Heart right ventricle (tissue), 16 donors: ENCODE measurements at places on chromosomes 5 and 9. TPM values are rescaled to one million over a fixed set of nuclear protein-coding genes. Genes with fewer than 3 reads are reported as not detected.

DNA sequence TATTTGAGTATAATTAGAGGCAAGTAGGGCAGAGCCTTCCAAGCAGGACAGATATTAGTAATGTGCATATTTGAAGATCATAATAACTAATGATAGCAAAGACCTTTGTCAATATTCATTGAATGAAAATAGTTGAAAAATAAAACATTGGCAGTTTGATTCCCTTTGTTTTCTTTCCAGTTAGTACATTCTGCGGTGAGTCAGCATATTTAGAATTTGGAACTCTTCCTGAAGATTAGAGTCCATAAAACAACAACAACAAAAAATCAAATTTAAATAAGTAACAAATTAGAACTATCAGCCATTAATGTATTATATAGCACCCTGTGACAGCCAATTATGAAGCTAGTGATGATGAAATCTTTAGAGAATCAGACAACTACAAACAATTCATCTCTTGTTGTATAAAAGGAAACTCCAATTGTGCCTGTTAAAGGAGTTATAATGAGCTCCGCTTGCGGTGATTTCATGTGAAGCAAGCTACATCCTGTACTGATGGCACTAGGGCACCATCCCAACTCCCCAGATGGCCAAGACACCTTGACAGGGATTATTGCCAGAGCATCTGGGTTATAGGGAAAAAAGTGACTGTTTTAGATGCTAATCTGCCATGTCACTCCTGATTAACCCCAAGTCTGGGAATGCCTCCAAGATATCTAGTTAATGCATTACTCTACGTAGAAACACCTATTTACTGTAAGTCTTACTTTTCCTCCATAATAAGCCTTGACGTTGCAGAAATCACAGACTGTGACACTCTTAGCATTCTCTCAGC is 6.8 kb downstream of the IFNA8 start:
- no peak for DNase-seq

DNA sequence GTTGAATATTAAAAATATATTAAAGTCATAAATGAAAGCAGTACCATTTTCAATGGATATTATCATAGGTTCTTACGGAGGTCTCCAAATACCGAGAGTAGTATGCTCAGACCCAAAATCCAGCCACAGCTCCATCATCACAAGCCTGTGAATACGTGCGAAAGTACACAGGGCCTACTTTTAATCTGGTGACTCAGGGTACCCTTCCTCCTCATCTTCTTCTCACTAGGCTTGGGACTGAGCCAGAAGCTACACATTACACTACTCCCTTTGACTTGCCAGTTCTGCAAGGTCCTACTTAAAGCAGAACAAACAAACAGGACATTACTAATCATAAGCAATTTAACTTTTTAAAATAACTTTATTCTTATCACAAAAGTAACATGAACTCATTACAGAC is 7.6 kb upstream of the RIC1 start:
- DNase-seq: no peak

- DNase-seq: no peak
Measured at GRCh38 chr5:61811052-61811451, 479.0 kb downstream of the ZSWIM6 start.

- no peak for DNase-seq
Measured at GRCh38 chr5:33438996-33439395, 1.8 kb upstream of the TARS1 start.

DNA sequence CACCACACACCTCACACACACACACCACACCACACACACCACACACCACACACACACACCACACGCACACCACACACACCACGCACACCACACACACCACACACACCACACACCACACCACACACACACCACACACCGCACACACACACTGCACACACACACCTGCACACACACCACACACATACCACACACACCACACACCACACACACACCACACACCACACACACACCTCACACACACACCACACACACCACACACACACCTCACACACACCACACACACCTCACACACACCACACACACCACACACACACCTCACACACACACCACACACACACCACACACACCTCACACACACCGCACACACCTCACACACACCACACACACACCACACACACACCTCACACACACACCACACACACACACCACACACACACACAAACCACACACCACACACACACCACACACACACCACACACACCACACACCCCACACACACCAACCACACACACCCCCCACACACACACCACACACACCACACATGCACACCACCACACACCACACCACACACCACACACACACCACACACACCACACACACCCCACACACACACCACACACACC is 73.7 kb downstream of the ARHGEF37 start:
- no peak for DNase-seq

Gene MAMDC2
- 6.5 TPM for polyA plus RNA-seq

GRCh38 chr5:2757563-2758351 is 6.3 kb upstream of the IRX2 start:
- DNase-seq: no peak

Gene FST
- 6.3 TPM for polyA plus RNA-seq

DNA sequence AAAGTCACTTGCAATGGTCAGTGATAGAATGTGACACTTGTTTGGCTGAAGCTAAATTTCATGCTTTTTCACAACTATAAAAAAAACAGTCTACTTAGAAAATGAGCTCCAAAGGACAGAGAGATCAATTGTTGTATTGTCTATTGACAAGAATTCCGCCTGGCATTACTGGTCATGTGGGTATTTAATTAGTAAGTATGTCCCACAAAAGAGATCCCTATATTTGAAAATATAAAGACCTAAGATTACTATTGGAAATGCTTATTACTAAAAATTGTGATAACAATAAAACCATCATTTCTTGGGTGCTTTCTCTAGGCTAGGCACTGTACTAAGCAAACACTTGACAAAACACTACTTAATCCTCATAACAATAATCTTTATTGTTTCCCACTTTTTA is 745.2 kb upstream of the C9orf72 start:
- DNase-seq: no peak

DNA sequence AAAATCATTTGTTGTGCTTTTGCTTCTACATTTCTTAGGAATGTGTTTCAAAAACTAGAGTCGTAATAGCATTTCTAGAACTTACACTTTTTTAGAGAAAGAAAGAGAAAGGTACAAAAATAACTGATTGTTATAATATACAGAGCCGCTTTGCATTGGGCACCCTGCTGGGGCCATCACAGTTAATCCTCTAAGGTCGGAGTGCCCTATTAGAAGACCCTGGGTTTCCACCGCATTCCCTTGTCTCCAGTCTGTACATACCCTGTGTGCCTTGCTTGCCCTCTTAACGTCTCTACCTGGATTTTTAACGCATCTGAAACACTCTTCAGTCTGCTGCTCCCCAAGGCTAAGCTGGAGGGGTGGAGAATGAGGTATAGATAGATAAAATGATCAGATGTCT is 1.3 kb downstream of the MARVELD2 start:
- DNase-seq: no peak

DNA sequence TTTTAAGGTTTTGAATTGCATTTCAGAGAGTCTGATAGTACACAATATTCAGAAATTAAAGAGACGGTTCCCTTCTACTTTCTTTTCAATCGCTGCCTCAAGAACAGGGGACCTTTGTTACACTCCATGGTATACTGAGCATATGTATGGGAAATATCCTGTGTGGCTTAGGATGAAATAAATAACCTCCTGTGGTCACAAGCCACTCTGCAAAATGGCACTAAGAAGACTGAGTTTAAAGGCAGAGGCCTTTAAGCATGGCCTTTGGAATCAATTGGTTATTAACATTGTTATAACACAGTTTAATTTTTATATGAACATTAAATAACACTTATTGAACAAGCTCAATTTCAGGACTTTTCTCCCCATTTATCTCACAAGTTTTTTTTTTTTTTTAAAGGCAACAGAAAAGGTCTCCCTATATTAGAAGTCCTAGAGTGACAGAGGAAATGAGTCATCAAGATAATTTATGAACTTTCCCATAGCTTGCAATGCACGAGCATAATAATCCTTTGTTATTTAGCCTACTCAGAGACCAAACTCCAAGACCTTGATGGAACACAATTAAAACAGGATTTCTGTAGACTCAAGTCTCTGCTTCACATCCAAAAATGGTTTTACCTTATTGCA is 341.9 kb downstream of the TMEM167A start:
- no peak for DNase-seq

Gene LHX2
- polyA plus RNA-seq: 0.37 TPM

DNA sequence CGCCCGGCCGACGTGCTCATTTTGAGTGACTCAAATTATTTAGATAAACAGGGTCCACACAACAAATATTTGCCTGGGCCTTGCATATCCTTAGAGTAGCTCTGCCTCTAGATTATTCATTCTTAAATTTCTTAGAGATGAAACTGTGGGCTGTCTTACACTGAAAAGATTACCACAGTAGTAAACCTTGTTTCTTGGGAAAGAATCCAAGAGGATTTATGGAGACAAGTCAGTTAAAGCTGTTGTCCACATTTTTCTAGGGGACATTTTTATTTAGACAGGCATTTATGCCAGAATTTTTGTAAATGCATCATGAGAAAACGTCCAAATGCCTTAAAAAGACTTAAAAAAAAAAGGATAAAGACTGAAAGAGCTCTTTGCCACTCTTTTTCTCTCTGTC is 32.6 kb upstream of the RANBP3L start:
- no peak for DNase-seq

DNA sequence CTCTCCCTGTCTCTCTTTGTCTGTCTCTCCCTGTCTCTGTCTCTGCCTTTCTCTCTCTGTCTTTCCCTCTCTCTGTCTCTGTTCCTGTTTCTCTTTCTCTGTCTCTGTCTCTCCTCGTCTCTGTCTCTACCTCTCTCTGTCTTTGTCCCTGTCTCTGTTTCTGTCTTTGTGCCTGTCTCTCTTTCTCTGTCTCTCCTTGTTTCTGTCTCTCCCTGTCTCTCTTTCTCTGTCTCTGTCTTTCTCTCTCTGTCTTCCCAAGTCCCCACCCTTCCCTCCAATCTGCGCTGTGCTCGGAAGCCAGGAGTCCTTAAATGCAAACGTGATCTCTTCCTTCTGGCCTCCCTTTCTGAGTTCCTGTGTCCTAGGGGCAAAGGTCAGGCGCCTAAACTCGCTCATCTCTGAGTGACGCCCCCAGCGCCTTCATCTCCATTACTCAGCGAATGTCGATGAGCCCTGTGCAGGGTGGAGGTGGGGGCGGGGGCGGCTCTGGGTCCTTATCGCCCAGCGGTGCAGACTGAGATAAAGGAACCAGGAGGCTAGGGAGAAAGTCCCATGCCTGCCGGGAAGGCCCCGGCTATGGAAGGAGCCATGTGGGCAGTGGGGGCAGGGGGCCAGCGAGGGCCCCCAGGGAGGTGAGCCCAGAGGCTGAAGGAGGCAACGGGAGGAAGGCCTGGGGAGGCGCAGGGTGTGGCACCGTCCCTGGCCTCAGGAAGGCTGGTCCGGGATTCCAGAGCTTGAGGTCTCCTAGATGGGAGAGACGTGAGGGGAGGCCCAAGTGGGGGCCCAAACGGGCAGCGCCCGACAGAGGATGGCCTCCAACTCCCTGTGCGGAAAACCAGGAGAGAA is 1.5 kb upstream of the SLC6A19 start:
- no peak for DNase-seq

- DNase-seq: no peak
Measured at GRCh38 chr5:60651872-60652620, 47.9 kb downstream of the DEPDC1B start.

Gene CDKN2B-AS1
- polyA plus RNA-seq: not detected

Gene SURF6
- polyA plus RNA-seq: 13.3 TPM

Gene PCDHA10
- under 0.01 TPM for polyA plus RNA-seq

Gene RNF183
- 0.03 TPM for polyA plus RNA-seq
